NCI-H1105 (cell line): ENCODE measurements at places on chromosomes 1 and 21.

DNA sequence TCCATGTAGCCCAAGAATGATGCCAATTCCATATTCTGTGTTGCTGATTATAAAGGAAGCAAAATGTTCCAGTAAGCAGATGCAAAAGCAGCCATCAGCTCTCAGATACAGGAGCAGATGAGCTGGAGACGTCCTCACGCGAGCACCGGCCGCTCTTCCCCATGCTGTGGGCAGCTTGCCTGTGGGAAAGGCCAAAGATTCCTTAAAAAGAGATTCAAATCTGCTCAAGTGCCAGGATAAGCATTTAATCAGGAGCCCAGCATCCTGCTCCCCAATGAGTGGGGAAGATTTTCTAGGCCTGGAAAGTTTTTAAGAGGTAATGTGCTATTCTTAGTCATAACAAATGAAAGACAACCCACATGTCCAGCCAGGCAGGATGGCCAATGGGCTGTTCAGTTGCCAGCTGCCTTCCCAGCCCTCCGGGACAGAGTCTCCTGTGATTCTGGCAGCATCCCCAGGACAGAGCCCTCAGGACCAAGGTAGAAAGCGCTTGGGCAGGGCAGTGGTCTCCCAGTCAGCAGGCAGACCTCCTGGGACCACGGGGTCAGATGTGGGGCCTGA, 108.2 kb upstream of the TMPRSS2 start:
- no peak for DNase-seq

DNA sequence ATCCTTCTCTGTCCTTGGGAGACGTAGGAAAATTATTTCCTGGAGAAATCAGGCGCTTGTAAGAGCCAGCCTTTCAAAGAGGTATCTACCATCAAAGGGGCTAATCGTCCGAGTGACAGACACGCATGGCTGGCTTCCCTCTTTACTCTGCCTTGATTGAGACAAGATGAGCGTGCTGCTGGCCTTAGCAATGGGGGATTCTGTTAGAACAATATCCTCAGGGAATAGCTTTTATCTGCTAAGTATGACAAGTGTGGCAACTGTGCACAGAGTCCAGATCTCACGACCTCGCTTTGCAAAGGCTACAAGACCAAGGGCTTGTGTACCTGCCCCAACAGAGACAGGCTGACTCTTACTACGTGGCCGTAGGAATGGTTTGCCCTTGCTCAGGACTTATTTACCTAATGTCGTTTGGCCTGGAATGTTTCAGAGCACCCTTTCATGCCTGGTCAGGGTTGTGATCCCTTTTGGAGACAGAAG, 417.1 kb downstream of the KIF26B start:
- no peak for DNase-seq

- DNase-seq, result no peak
Observed at GRCh38 chr1:99268021-99268420, 3.7 kb downstream of the PLPPR4 start.

DNA sequence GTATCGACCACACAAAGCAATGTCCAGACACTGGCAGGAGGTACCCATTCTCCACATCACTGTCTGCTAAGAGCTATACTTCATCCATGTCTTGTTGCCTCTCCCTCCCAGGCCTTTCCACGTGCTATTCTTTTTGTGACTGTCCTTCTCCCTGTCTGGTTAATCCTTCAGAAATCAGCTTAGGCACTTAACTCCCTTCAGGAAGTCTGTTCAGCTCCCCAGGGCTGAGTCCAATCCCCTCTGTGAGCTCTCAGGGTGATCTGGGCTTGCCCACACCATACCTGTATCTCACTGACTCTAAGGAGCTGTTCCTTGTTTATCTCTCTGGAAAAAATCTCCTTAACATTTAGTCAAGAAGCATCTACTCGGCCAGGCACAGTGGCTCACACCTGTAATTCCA, 69.4 kb downstream of the NID1 start:
- no peak for DNase-seq

DNA sequence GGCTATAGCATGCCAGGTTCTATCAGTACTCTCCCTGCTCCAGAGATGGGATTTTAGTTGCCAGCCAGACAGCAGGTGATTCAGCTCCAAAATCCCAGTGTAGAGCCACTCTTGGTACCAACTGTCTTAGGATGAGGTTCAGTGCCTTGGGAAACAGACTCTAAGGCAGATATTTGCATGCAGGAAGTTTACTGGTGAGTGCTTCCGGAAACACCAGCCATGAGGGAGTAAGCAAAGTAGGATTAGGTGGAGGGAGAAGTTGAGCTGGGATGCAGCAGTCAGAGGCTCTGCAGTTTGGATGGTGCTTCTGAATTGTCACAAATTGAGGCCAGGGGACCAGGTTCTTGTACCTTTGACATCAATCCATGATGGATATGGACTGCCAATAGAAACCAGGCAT, 207.5 kb upstream of the JUN start:
- DNase-seq, result no peak
